CD4-positive, alpha-beta T cell treated with Interleukin-4 for 4 hours (primary cell): ENCODE measurements at places on chromosomes 2 and 18.

DNA sequence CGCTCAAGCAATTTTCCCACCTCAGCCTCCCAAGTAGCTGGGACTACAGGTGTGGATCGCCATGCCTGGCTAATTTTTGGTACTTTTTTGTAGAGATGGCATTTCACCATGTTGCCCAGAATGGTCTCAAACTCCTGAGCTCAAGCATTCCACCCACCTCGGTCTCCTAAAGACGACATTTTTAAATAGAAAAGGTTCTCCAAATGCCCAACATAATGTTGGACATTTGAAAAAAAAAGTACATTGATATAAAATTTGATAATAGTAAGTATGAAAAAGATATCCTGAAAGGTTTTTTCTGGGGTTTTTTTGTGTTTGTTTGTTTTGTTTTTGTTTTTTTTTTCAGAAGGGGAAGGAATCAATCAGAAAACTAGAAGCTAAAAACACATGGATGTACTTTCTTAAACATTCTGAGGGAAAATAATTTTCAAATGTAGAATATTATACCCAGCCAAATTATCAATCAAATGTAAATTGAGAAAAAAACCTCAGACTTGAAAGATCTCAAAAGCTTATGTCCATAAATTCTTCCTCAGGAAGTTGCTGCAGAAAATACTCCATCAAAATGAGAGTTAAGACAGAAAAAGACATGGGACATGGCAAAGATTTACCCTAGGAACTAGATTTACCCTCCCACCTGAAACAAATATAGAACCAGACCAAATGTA lies 42.8 kb upstream of the MYCN start:
- no peak for DNase-seq

GRCh38 chr18:41096504-41096903 lies 858.5 kb upstream of the PIK3C3 start:
- no peak for DNase-seq

DNA sequence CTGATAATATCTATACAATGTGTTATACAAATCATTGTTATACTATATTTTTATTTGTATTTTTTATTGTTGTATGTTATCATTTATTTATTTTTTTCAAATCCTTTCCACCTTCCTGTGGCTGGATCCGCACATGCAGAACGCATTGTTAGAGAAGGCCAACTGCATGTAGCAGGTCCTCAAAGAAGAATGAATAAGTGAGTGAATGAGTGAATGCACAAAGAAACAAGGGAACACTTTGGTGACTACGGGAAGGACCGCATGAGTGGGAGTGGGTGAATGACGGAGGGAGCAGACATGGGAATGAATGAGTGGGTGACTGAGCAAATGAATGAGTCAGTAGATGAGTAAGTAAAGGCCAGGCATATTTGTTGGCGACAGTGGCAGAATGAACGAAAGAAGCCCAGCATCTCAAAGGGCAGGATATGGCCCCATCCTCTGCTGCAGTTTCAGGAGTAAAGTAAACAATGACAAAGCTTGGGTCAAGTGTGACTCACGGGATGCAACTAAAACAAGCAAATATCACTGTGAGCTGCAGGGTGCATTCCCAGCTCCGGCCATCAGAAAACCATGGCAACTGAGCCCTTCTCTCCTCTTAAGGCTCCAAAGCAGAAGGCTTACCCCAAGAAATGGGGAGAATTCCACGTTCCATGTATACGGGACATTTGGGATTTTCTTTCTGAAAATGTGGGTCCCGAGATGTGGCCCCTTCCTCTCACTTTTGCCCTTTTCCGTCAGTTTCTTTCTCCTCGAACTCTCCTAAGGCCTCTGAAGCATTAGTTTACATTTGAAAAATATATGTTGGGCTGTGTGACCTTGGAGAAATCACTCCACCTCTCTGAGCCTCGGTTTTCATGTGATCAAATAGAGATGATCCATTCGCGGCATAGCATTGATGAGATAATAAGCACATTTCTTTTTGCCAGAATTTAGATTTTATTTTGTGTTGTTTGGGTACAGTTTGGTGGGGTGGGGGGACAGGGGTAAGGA lies 24.5 kb downstream of the KCNF1 start:
- no peak for DNase-seq

DNA sequence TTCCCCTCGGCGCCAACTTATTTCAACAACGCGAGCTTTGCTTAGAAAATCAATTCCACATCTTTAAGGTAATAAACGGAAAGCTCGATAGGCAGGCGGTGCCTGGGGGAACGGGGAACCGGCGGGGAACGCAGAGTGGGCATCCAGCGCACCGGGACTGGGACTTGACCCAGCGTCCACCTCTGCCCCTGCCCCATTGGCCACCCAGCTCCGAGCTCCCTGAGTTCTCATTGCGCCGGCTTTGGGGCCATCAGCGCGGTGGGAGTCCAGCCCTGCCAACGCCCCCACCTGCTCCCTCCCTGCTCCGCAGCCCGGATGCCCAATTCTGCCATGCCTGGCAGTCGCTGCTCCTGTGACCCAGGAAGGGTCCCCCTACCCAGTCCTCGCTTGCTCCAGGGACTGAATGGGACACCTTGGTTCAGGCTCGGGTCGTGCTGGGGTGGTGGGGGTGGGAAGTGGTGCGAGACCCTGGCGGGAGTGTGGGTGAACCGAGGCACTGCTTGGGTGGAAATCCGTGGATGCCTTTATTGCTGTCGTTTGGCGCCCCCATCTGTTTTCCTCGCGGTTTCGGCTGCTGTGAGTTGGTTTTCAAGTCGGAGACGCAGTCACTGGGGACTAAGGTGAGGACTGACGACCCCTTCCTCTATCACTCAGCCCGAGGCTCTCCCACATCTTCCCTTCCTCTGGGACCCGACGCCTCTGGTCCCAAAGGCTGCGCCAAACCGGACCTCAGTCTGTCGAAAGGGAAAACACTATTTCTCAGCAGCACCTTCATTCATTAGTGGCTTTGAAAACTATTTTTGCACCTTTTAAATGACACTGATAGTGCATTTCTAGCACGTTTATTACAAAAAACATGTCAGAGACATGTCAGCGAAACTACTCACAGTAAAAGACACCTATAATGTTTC lies 2.4 kb upstream of the EVX2 start:
- peak; percentile 9 for DNase-seq

DNA sequence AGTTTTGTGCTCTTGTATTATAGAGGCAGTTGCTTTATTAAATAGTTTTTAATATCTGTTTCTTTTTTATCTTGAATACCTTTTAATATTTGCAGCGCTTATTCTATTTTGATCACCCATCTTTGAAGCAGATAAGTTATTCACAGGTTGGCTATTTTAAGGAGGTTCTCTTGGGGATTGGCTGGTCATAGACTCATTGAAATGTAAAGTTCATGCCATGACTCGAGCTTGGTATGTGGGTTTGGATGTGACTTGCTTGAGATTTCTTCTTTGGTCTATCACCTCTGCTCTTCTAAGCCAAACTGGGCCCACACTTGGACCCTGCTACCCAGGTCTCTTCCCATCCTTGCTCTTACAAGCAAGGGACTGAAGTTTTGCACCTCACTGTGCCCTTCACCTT lies 33.6 kb downstream of the FARP2 start:
- DNase-seq: no peak

GRCh38 chr2:220077488-220077887 lies 450.1 kb downstream of the SLC4A3 start:
- DNase-seq: no peak

DNA sequence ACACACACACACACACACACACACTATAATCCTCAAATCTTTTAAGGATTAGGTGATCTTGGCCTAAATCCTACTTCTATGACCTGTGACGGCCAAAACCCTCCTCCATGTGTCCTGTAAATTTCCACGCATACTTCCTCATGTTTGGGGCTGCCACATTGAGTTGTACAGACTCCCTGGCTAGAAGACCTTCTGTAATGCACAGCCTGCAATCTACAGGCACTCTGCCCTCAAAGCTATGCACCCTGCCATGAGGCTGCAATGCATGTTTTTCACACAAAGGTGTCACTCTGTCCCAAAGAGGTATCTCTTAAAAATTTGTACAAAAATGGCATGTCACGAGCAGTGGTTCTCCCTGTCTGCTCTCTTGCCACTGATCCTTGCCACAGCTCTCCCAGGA lies 26.4 kb upstream of the B4GALT6 start:
- DNase-seq: no peak

GRCh38 chr2:204628926-204629712 lies 83.8 kb downstream of the PARD3B start:
- DNase-seq: no peak

GRCh38 chr2:241321886-241322285 lies 6.2 kb downstream of the SEPTIN2 start:
- no peak for DNase-seq
